ENCODE measurements at places on chromosomes 3 and 15.
A peak's percentile ranks its signal among the peaks of the same experiment; 100 is the strongest.

- no peak for DNase-seq
Measured at GRCh38 chr3:188589071-188589470, 435.1 kb downstream of the LPP start.

DNA sequence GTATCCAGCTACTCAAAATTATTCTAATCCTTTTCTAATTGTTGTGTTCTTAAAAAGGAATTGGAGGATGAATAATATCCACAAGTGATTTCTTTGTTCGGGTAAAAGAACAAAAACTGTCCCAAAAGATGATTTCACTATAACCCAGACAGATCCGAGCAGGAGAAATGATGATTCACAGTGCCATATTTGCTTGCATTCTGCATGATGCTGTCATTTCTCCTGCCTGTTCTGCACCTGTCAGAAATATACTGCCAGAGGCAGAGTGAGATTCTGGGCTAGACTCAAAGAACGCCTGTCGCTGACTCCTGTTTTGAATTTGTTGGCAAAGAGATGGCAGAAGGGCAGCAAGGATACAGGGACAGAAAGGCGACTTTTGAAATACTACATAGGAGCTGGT lies 34.7 kb upstream of the SLC24A5 start:
- no peak for DNase-seq

- DNase-seq, result peak; percentile 56
Measured at GRCh38 chr3:8757551-8758518, 11.6 kb downstream of the OXTR start.

DNA sequence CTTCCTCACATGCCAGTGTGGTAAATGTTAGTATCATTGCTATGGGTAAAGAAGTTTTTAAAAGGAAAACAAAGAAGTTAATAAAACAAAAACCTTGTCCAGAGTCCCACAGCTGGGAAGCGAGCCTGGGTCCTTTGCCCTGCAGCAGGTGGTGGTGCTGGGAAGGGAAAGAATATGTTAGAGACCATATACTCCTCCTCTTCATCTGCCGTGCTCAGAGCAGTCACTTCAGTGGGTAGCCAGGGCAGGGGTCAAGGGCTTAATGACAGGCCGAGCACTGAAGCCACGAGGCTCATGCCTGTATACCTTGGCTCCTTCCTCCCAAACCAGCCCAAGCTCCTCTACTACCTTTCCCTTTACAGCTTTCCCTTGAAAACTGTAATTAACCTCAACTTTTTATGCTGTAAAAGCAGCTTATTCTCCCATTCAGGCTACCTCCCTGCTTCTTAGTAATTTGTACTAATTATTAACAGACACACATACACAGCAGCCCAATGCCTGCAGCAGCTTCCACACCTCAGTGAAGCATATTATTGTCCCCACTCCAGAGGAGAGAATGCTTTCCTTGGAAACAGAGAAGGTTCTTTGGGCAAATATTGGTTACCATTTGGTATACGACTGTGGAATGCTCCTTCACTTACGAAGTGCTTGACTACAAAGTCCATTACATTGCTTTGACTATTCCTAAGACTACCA lies 362.1 kb downstream of the EPHB1 start:
- DNase-seq, result no peak

DNA sequence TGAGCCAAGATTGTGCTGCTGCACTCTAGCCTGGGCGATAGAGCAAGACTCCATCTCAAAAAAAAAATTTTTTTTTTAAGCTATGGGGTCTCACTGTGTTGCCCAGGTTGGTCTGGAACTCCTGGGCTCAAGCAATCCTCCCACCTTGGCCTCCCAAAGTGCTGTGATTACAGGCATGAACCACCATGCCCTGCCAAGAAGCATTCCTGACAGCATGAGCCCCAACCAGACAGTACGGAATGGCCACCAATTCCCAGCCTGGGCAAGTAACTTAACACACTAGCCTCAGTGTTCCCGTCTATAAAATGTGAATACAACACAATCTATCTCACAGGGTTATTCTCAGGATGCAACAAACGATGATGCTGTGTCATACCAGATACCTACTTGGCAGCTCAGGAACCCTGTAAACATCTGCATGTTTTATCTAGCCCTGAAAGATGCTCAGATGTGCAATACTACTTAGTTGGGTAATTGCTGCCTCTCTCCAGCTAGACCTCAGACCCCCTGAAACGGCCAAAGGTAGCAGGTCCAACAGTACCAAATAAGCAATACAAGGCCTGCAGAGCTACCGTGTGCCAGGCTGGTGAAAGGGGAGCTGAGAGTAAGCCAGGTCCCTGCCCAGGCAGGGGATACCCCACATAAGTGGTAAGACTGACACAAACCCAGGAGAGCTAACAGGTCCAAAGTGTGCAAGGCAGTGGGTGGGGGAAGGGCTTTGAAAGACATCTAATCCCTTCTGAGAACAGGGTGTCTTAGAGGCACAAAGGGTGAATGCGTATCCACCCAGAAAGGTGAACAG lies 1.9 kb downstream of the TKT start:
- DNase-seq, result no peak

DNA sequence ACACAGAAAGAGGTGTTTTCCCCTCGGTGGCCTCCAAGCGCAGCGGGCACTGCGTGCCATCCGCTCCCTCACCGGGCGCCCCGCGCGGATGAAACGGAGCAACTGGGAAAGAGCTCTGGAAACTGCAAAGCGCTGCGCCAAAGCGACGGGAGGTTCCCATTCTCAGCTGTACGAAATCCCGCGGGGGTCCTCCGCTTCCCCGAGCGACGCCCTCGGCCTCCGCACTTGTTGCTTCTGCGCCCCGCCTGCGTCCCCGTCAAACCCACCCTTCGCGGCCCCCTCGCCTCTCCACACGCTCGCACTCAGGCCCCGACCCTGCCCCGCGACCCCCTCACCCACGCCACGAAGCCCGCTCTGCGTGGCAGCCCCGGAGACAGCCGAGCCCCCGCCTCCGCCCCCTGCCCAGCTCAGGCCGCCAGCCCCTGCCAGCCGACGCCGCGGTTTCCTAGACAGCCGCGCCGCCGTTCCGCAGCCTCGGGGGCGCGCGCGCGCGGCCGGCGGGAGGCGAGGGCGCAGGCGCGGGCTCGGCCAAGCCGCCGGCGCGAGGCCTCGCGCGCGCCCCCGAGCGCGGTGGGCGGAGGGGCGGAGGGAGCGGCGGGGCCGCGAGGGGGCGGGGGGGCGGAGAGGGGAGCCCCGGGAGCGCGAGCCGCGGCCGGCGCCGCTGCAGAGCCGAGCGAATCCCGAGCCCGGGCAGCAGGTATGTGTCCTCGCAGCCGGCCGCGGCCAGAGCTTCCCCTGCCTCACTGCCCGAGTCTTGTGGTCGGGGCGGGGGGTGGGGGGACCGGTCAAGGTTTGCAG lies at the start of gene TMEM266:
TMEM266 (plus strand) TSS at position 666 of the 798 bp plus-strand sequence. CDS start 74,279 bp downstream, outside the sequence.
- peak; percentile 52 for DNase-seq

DNA sequence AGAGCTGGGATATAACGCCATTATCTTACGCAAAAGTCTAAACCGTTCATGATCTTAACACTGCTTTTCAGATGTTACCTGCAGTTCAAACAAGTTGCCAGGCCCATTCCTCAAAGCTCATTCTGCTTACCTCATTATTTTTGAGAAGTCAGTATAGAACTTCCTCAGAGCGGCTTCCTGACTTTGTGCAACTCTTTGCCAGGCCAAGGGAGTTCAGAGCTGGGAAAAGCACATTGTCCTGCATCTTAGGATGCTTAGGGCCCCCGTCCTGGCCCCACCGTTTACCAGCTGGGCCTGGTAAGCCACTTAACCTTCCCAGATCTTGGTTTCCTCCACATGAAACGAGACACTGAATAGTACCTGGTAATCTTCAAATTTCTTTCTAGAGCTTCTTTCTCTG lies 6.8 kb upstream of the C2CD4B start:
- no peak for DNase-seq

DNA sequence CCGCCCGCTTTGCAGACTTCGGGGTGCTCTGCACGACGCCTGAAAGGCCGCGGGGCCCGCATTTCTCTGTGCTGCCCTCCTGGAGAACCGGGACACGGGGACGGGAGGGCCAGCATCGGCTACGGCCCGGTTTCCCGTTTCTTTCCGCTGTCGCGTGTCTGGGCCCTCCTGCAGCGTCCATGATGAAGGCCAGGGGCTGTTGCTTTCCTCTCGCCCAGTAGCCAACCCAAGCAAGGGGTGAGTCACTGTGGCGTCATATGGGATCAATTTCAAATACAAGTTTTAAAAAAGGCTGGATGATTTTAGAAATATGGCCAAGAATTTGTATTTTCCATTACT lies 435 bp downstream of the SLC35G2 start:
- no peak for DNase-seq

GRCh38 chr15:65470866-65471265 lies 46.6 kb downstream of the DPP8 start:
- no peak for DNase-seq

DNA sequence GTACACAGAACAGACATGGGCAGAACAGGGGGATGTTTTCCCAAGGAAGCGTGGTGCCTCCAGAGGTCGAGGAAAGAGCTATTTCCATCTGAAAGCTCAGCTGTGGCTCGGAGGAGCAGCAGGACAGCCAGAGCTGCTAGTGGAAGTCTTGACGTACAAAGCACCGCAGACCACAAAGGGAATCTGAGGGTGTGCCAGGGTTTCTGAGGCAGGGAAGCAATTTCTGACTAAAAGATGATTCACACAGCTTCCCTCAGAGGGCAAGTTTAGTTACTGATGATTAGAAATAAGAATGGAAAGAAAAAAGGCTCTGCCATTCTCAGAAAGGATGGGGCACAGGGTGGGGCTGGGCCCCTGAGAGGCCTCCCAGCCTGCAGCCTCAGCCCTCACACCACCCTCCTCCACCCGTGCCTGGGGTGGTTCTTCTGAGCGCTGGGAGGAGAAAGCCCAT lies 45.8 kb upstream of the SEC13 start:
- DNase-seq, result no peak

DNA sequence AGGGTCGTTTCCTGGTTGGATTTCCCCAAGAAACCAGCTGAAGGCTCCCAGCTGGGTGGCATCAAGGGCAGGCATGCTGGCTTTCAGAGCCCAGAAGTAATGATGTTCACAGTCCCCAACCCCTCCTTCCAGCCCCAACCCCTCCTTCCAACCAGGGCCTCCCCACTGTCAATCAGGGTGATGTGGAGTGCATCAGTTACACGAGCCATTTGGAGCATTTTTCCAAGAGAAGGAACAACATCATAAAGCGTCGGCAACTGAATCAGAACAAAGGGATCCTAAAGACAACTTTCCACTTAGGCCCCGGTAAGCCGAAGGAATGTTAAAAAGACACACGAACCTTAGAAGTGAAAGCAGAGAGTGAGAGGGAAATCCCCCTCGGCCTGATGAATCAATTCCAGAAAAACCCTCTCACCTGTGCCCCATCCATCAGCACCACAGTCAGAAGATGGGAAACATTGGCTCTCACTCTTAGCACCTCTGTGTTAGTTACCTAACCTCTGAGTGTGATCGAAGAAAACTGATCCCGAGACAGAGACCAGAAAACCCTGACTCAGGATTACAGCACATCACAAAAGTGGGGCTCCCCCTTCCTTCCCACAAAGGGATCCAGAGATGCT lies 101.2 kb upstream of the WNT5A start:
- peak; percentile 57 for DNase-seq

- no peak for DNase-seq
Measured at GRCh38 chr3:130755666-130756065, 9.0 kb upstream of the PIK3R4 start.

GRCh38 chr3:64278625-64279024 lies 53.4 kb upstream of the PRICKLE2 start:
- no peak for DNase-seq

DNA sequence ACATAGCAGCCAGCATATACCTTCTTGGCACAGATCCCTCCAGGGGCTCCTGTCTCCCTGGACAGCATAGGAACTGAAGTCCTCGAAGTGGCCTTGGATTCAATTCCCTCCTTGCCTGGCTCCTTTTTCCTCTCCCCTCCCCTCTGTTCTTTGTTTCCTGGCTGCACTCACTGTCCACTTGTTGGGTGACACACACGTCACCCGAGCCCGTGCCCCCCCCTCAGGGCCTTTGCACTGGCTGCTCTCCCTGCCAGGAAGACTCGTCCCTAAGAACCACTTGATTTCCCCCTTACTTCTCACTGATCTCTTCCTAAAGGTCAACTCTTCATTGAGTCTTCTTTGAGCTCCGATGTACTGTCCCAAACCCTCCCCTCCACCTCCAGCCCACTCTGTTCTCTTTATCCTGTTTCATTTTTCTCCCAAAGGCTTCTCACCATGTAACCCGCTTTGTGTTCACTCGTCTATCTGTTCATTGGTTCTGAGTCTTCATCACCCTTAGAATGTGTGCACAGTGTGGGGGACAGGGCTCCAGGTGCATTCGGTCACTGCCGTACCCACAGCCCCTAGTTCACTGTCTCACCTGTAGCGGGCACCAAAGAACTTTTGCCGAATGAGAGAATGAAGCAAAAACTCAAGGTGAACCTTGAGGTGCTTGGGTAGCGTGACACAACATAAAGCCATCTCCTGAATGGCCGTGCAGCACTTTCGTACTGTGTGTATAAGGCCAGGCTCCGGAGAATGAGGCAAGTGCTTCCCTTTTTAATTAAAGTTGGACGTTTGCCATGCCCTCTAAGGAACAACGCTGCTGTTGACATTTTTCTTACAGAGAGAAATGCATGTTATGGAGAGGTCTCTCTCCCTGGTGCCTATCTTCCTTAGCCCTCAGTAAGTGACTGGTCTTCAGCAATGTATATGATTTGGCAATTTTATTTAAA lies 74.0 kb downstream of the CHRNA7 start:
- DNase-seq, result no peak

GRCh38 chr3:94529816-94530215 lies 467.0 kb downstream of the NSUN3 start:
- DNase-seq, result no peak

- DNase-seq, result no peak
Measured at GRCh38 chr3:70703305-70704102, 391.1 kb upstream of the MDFIC2 start.

- DNase-seq, result no peak
Measured at GRCh38 chr3:20055842-20056241, 15.6 kb downstream of the KAT2B start.

DNA sequence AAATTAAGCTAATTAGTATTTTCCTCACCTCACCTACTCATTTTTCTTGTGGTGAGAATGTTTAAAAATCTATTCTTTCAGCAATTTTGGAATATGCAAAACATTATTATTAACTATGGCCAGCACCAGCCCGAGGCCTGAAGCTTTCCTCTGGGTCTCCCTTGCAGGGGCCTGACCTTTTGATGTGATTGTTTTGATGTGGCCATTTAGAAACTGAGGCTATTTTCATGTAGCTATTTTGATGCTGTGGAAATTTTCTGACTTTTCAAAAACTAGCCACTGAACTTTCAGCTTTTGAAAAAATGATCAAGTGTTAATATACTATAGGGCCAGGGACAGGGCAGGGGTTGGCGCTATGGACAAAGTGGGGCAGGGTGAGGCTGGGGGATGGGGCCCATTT lies 8.2 kb upstream of the CCR9 start:
- DNase-seq, result peak; percentile 56

DNA sequence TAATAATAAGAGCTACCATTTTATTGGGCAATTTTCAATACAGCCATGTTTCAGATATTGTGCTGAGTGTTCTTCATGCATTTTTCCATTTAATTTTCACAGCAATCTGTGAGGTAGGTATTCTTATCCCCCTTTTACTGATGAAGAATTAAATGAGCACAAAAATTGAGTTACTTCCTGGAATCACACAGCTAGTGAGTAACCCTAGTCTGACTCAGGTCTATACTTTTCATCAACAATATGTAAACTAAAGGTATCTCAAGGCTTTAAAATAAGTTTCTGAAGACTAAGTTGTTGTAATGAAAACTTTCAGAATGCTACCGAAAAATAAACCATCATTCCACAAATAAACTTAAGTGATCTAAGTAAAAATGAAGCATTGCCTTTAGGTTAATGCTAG lies 22.3 kb downstream of the HACD2 start:
- DNase-seq, result no peak

Data from GM12865 (cell line).